Activated T-cell treated with anti-CD3 and anti-CD28 coated beads, Interleukin-2, amount 50 U/mL, for 72 hours (primary cell): ENCODE measurements at places on chromosomes 13 and 19. TPM values are rescaled to one million over a fixed set of nuclear protein-coding genes. Genes with fewer than 3 reads are reported as not detected.
A peak's percentile ranks its signal among the peaks of the same experiment; 100 is the strongest.

DNA sequence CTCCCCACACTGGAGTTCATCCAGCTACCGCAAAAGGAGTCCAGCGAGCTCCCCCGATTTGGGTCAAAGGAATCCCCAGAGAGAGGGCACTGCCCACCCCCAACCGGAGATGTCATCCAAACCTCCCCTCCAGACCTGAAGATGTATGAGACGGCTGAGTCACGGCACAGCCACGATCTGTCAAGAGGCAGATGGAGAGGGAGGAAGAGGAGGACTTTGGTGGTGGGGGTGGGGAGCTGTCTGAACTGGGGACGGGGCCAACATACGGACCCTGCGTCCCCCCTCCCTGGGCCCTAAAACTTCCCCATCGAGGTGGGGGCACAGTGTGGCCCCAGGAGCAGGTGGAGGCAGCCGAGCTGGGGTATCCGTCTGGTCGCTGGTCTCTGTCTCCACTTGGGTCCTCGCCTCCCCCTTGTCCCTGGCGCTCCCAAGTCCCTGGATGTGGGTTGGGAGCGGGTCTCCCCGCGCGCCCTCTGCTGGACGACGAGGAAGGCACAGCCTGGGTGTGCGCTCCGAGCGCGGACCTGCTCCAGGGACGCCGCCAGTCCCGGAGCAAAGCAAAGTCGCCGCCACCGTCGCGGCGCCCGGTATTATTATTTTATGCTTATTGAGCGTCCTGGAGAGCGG, 3.8 kb downstream of the PDE4A start:
- peak; percentile 72 for DNase-seq

DNA sequence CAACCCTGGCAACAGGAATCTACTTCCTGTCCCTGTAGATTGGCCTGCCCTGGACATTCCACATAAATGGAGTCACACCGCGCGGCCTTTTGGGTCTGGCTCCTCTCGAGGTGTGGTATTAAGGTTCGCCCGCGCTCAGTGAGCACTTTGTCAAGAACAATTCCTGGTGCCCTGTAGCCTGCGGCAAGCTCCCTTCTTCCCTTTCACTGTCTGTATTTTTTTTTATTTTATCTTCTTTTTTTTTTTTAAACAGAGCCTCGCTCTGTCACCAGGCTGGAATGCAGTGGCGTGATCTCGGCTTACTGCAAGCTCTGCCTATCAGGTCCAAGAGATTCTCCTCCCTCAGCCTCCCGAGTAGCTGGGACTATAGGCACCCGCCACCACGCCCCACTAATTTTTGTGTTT, 28.3 kb downstream of the PEX11G start:
- no peak for DNase-seq

GRCh38 chr13:79735228-79735627, 254.3 kb downstream of the NDFIP2 start:
- DNase-seq: no peak

DNA sequence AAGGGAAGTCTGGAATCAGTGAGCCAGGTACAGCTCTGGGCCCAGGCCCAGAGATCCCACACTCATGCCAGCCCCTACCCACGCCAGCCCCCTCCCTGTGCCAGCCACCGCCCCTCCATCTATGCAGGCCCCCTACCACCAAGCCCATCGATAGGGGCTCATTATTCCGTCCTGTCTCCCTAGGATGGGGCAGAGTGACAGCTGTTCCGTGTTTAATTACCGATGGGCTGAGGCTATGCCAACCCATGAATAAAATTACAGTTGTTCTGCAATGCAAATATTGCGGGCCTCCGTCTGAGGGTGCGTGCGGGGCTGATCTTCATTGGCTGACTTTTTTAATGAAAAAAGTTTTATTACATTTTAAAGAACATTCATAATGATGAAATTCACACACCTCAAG, 35.6 kb upstream of the PEPD start:
- no peak for DNase-seq

DNA sequence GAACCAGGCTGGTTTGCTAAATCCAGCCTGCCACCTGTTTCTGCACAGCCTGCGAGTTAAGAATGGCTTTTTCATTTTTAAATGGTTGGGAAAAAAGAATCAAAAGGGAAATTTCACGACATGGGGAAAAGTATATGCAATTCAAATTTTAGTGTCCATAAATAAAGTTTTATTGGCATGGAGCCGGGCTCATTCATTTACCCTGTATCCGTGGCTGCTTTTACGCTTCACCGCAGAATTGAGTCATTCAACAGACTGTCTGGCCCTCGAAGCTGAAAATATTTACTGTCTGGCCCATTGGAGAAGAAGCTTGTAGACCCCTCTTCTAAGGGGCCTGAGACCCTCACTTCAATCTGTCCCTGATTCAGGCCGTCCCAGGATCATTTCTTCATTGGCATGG, 26.1 kb downstream of the IER2 start:
- DNase-seq: no peak

GRCh38 chr19:2494084-2494446, 18.1 kb downstream of the GADD45B start:
- no peak for DNase-seq

- DNase-seq: no peak
Measured at GRCh38 chr19:28907534-28907933, 305.4 kb downstream of the UQCRFS1 start.

DNA sequence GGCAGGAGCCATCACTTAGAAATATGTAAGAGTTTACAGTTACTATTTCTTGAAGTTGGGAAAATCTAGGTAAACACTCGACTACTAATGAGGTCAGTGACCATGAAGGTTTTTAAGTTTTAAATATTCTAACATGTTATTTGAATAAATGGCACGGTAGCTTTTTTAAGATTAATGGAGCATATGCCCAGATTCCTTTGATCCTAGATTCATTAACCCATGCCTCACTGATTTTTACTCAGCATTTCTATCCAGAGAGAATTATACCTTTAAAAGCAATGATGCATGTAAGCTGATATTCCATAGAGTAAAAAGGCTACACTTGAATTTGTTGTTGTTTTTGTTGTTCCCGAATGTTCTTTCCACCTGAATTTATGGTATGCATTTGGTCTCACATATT, 541.4 kb downstream of the DACH1 start:
- no peak for DNase-seq

Gene FFAR3
- 6.6 TPM for total RNA-seq

- DNase-seq: no peak
Measured at GRCh38 chr13:112907286-112907685, 61.7 kb upstream of the MCF2L start.

Gene CLEC4M
- total RNA-seq: not detected

Gene TMEM150B
- not detected for total RNA-seq

DNA sequence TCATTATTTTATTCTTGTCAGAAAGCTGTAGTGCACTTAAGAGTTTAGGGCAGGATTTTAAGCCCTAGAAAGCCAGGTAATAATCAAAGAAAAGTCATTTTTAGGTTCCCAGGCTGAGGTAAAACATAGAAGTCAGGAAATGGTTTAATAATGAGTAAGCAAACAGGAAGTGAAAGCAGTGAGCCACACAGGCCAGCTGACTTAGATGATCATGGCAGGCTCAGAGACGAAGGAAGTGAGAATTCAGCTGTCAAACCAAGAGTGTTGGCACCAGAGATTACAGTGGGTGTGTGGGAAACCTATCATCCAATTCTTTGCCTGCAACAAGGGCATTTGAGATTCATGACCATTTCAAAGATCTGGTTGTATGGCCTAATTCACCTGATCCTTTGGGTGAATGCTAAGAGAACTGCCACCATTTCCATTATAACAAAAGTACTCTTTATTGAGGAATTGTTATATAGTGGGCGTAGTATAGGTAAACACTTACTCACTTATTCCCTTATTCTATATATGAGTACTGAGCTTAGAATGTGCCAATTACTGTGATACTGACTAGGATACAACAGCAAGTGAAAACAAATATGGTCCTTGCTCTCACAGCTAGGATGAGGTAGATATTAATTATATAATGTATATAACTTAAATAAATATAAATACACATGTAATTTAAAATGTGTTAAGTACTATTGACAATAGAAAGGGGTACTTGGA, 103.7 kb upstream of the EDNRB start:
- peak; percentile 55 for DNase-seq

Gene KLK4
- total RNA-seq: not detected
